ENCODE measurements at places on chromosomes 12 and 14.

DNA sequence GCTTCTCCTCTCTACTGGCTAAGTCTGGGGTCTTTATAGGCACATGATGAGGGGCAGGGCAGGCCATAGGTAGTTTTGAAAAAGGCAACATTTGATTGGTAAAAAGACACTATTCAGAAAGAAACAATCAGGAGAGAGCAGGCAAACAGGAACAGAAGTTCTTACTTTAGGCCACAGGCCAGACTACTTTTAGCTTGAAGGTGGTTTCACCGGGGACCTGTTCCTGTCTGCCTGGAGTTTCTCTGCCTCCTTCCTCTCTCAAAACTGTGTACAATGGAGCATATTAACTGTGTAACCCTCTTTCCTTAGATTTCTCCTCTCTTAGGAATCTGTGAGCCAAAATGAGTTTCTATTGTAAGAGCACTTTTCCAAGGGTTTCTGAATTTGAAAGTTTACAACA, 167.9 kb upstream of the AVPR1A start:
- no peak for DNase-seq

GRCh38 chr12:102958830-102959176, 1.3 kb downstream of the ASCL1 start:
- no peak for DNase-seq

DNA sequence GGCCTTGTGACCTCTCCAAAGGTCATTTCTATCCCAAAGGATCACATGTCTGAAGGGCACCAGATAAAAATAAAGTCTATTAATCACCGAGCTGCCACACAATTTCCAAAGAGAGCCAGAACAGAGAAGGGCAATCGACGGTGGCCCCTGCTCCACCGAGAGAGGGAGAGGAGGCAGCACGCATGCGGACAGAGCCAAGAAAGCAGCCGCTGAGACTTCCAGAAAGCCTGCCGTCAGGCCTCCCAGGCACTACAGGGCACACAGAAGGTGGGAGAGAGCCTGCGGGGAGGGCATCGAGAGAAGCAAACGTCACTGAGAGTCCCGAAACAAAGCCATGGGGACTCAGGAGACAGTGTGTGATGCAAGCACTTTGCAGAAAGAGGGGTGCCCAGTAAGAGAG, 182.0 kb downstream of the DPF3 start:
- no peak for DNase-seq

GRCh38 chr14:99807413-99808153, 14.4 kb downstream of the EML1 start:
- DNase-seq, result no peak

DNA sequence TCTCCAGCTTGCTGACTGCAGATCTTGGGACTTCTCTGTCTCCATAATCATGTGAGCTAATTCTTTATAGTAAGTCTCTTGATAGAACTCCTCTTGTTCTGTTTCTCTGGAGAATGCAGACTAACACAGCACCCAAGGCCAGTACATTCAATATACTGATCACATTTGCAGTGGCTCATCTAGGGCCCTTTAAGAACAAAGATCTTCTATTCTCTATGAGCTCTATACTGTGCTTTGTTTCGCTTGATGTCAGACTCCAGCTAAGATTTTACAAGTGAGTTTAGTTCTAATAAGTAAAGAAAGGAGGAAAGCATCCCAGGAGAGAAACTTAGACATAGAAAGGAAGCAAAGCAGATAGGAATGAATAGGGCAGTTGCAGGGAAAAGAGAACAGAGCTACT, 69.3 kb upstream of the TMPO start:
- no peak for DNase-seq

DNA sequence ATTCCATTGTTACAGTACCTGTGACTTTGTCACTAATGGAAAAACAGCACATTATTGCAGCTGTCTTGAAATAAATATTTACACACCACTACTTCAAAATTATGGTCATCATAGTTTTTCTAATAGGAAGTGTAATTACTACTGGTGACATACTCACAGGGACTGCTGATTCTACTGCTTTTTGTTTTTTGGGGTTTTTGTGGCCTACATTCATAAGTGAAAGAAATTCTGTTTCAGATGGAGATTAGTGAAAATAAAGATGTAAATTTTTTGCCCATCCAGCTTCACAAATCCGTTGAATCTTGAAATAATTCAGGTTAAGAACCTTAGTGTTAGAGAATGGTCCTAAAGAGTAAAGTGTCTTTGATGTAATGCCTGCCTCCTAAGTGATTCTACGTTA, 17.5 kb downstream of the KNTC1 start:
- no peak for DNase-seq

GRCh38 chr14:94121485-94121884, 7.9 kb downstream of the IFI27L2 start:
- DNase-seq, result no peak

DNA sequence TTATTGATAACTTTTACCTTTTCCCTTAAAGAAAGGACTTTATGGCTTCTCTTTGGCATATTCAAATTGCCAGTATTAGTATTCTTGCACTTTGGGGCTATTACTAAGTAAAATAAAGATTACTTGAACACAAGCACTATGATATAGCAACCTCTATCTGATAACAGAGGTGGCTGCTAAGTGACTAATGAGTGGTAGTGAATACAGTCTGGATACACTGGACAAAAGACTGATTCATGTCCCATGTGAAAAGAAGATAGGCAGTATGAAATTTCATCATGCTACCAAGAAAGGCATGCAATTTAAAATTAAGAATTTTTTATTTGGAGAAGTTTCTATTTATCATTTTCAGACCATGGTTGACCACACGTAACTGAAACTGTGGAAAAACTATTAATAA, 399.9 kb downstream of the FSCB start:
- DNase-seq, result no peak

DNA sequence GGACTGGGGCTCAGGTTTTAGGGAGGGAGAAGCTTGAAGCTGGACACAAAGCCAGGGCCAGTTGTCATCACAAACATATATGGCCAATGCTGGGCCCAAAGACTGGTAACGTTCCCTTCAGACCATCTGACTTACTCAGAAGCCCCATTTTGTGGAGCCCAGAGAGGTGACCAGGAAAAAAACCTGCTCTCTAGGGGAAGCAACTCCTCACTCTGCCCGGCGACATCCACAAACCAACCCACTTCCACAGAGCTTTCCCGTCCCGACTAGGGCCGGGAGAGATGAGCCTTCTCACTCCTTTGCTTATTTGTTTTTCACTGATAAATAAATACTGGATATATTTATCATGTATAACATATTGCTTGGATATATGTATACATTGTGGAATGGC, 180.9 kb upstream of the RTL1 start:
- no peak for DNase-seq

- peak; percentile 18 for DNase-seq
Observed at GRCh38 chr12:99043319-99043914, 398.3 kb downstream of the APAF1 start.

DNA sequence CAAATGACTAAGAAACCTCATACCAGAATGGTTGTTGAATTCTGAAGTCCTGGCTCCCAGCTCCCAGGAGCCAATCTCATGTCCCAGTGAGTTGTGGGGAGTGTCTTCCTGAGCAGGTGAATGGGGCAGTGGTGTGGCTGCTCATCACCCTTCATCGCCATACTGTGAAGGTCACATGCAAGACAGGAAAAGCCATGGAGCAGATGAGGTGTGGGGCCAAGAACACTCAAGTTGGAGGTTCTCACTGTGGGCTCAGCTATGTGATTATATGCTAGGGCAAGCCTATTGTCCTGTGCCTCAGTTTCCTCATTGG, 16.6 kb upstream of the TSPAN11 start:
- DNase-seq, result no peak

- DNase-seq, result no peak
Observed at GRCh38 chr12:53624956-53625355, 1.2 kb downstream of the ATF7 start.

- DNase-seq, result no peak
Observed at GRCh38 chr14:97757491-97757890, 960.3 kb downstream of the VRK1 start.

- DNase-seq, result no peak
Observed at GRCh38 chr12:58378028-58378427, 436.7 kb downstream of the ATP23 start.

DNA sequence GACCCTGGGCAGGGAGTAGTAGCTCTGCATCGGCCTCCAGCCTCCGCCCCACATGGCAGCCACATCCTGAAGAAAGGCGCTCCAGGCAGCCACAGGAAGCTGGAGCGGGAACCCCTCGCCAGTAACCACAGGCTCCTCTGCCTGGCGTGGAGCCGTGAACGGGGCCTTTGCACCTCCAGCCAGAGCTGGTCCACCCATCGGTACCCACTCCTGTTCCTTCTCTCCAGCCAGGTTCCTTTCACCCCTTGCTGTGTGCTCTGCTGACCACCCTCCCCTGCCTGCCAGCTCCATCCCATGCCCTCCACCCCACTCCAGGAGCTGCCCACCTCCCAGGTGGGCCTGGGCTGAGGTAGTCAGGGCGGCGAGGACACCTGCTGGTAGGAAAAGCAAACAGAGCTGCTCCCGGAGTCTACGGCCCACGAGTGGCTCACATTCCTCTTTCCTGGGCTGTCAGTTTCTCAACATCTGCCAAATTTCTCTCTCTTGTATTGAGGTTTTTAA, 2.7 kb downstream of the TGFB3 start:
- no peak for DNase-seq

- DNase-seq, result no peak
Observed at GRCh38 chr12:52243856-52244614, 11.0 kb downstream of the KRT7 start.

- peak; percentile 11 for DNase-seq
Observed at GRCh38 chr14:53032838-53033390, 82.1 kb upstream of the FERMT2 start.

GRCh38 chr12:58564721-58565120, 355.6 kb downstream of the LRIG3 start:
- no peak for DNase-seq

- no peak for DNase-seq
Observed at GRCh38 chr14:67863223-67863622, 43.6 kb downstream of the RAD51B start.

DNA sequence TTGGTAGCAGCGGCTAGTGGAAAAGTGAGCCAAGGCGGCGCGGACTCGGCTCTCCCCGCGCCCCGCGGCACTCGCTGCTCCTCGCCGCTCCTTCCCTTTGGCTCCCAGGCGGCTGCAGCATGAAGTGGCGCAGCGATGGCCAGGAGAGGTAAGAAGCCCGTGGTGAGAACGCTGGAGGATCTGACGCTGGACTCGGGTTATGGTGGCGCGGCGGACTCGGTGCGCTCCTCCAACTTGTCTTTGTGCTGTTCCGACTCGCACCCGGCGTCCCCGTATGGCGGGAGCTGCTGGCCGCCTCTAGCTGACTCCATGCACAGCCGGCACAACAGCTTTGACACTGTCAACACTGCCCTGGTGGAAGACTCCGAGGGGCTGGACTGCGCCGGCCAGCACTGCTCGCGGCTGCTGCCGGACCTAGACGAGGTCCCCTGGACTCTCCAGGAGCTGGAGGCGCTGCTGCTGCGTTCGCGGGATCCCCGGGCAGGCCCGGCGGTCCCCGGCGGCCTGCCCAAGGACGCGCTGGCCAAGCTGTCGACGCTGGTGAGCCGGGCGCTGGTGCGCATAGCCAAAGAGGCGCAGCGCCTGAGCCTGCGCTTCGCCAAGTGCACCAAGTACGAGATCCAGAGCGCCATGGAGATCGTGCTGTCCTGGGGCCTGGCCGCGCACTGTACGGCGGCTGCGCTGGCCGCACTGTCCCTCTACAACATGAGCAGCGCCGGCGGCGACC, 225.6 kb upstream of the CRY1 start:
- no peak for DNase-seq

- DNase-seq, result no peak
Observed at GRCh38 chr14:27096091-27096490, 498.3 kb upstream of the NOVA1 start.

- DNase-seq, result no peak
Observed at GRCh38 chr12:96986883-96987523, 79.9 kb downstream of the NEDD1 start.

DNA sequence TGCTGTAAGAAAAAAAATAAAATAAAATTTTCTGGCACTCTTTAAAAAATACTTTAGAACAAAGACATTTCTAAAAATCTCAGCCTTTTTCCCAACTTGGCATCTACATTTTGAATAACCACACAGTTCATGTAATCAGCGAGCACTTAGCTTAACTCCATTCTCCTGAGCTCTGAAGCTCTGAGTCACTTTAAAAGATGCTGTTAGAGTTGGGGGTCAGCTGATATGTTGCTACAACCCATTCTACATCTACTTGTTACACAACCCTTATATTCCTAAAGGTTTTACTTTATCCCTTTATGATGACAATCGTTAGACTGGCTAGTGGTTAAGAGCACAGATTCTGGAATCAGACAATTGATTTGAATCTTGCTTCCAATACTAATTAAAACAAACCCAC, 48.3 kb downstream of the SLC41A2 start:
- no peak for DNase-seq

GRCh38 chr12:122084857-122085405, 6.4 kb downstream of the MLXIP start:
- no peak for DNase-seq

DNA sequence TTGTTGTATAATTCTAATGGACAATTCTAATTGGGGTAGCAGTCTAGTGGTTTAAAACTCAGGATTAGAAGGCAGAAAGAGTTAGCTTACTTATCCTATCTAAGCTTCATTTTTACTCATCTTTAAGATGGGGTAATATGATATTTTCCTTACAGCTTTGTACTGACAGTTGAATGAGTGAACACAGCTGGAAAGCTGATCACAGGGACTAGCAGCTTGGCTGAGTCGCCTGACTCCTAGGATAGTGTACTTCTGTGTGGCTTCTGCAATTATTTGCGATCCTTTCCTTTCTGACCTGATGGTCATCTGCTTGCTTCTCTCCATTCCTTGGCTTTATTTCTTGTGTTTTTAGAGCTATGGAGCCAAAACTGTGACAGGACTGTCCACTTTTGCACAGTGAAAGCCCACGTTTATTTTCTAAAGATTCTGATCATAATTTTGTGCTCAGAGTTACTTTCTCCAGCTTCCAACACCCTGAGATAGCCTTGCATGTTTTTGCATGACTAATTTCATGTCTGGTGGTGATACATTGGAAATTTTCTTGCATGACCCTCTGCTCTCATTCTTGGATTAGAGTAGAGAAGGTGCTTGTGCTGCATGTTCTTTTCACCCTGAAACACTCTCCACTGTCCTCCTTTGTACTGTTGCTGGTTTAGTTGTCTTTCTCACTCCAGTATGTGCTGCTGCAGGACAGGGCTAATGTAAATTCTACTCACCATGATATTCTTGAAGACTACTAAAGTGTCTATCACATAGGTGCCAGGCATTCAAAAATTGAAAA, 377.0 kb upstream of the ATP2B1 start:
- DNase-seq, result no peak

GRCh38 chr12:29725587-29726320, 58.0 kb downstream of the TMTC1 start:
- peak; percentile 53 for DNase-seq
